ENCODE measurements at places on chromosomes 4 and X.

- no peak for DNase-seq
Measured at GRCh38 chrX:116198810-116199209, 28.3 kb downstream of the AGTR2 start.

- DNase-seq, result no peak
Measured at GRCh38 chrX:13338996-13339515, 19.2 kb upstream of the ATXN3L start.

GRCh38 chr4:8741513-8742226 lies 130.0 kb downstream of the HMX1 start:
- no peak for DNase-seq

DNA sequence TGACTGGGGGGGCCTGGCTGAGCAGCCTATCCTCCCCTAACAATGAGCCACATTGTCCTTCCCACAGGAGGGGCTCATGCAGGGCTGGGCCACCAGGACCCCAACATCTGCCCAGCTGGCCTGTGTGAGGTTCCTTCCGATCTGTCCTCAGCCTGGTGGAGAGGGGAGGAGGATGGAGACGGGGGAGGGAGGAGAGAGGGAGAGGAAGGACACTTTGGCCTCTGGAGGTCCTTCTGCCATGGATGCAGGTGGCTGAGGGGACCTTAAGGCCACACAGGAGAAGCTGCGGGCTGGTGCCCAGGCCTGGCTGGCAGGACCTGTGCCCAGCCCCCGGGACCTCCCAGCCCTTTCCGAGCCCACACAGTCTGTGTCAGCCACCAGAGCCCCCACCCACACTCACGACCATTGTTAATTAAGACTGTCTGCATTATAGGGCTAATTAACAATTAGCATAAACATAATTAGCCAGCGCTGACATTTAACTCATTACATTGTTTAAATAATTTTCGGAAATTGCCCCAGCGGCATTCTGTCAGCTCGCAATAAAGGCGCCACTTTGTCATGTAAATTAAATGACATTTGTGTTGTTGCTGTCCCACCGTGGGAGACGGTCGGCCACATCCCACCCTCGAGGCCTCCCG lies 53.0 kb upstream of the NKX1-1 start:
- DNase-seq, result no peak

- DNase-seq, result no peak
Measured at GRCh38 chr4:89752932-89753598, 83.9 kb downstream of the SNCA start.

DNA sequence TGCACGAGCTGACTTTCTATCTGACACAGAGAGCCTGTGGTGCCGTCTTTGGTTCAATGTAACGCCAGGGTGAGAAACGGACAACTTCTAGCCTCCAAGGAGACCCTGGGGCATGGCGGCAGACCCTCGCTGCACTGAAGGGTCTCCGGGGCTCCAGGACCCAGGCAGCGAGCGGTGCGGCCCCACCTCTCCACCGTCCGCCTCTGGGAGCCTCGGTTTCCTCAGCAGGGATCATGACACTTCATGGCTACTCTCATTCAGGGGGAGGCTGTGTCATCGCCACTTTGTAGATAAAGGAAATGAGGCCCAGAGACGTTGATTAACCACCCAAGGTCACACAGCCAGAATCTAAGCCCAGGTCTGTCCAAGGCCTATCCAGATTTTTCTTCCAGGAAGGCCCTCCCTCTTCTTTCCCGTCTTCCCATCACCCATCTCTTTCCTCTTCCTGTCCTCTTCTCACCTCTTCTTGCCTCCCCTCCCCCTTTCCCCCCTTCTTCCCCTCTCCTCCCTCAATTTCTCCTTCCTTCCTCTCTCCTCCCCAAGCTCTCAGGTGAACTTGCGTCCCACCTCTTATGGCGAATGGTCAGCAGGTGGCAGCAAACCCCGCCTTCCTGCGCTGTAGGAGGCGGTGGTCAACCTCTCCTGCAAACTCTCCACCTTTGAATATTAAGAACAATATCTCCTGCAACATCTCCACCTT lies 69.3 kb upstream of the HMX1 start:
- no peak for DNase-seq

DNA sequence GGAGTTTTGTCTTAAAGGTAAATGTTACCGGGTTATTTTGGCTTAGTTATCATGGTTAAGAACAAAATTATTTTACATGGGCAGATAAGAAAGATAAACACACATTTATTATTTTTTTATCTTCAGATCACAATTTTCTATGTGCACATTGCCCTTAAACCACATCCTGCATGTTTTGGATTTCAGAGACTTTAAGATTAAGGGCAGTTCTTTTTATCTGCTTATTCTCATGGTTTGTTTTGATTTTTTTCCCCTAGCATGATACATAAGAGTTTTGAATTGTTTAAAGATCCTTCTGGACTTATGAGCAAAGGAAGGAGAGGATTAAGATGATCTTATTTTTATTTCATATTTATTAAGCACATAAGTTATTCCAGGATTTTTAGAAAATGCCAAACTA lies 190.1 kb upstream of the BMP3 start:
- no peak for DNase-seq

- no peak for DNase-seq
Measured at GRCh38 chr4:176729489-176729888, 63.2 kb downstream of the VEGFC start.

DNA sequence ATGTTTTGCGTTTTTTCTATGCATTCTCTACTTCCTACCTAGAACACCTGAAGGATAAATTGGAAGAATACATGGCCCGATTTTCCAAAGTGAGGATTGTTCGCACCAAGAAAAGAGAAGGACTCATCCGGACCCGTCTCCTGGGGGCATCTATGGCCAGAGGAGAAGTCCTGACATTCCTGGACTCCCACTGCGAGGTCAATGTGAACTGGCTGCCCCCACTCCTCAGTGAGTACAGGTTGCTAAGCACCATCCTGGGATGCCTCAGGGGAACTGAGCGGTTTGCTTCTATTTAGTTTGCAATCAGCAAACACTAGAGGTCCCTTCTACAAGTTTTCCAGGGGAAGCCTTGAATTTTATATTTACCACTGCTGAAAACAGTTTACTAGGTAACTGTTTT lies 359.3 kb upstream of the GALNT7 start:
- DNase-seq, result no peak

GRCh38 chrX:20680998-20681397 lies 414.3 kb upstream of the RPS6KA3 start:
- no peak for DNase-seq
